ENCODE measurements at places on chromosomes 7 and 10.
A peak's percentile ranks its signal among the peaks of the same experiment; 100 is the strongest.

- no peak for DNase-seq
Measured at GRCh38 chr7:17706275-17706674, 234.0 kb downstream of the SNX13 start.

DNA sequence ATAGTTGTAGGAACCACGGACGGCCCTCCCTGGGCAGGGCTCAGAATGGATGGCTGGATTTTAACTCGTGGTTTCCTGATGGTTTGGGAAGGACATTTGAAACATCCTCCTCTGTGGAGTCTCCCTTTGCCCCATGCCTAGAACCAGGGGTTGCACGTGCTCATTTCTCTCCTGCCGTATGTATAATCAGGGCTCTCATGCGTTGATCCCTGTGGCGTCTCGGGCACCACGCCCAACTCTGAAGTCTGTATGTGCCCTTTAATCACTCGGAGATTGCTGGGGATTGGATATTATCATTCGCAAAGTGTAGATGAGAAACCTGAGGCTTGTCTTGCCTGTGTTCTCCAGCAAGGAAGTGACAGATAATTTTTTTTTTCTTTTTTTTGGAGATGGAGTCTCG, 257.1 kb downstream of the CAMK1D start:
- DNase-seq = peak; percentile 90

DNA sequence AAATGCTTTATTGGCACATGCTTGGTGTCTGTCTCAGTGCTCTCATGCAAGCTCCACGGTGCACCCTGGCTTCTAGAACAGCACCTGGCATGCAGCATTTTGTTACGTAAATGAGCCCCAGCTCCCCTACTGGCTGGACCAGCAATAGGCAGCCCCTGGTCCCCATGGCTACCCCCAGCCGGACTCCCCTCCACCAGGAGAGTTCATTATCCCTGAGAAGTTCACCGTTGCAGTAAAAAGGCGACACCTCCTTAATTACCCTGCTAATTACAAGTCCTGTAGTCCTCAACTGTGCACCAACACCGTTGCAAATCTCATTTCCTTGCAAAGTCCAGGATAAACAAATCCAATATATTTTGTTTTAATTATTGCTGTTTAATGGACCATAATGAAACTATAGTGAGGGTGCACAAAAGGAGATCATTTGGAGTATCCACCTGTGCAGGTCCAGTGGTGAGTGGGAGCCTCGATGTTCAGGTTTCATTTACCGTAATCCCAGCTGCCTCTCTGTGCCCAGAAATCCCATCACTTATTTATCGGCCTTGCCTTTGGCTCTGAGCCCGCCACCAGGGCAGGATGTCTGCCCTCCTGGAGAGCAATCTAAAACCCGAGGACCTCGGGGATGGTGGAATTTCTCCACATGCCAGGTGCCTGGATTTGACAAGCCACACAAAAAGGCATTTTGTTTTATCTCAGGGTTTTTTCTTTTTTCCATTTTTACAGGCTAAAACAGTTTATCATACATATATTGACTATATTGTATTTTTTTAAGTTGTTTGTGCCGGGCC, 12.8 kb upstream of the DRGX start:
- DNase-seq = peak; percentile 34

DNA sequence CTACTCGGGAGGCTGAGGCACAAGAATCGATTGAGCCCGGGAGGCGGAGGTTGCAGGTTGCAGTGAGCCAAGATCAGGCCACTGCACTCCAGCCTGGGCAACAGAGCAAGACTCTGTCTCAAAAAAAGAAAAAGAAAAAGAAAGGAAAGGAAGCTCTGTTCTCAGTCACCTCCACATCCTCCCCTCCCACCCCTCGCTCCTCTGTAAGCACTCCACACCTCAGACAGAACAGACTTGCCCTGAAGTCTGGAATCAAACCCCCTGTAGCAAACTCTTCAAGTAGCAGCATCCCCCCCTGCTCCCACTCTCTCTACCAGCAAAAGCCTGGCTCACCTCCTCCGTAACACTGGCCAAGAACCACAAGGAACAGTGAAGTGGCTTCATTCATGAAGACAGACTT, 66.7 kb downstream of the PARD3 start:
- no peak for DNase-seq

- DNase-seq = no peak
Measured at GRCh38 chr7:72924386-72924732, 536 bp upstream of the POM121 start.

- DNase-seq = no peak
Measured at GRCh38 chr7:138872576-138872975, 74.6 kb upstream of the ATP6V0A4 start.

DNA sequence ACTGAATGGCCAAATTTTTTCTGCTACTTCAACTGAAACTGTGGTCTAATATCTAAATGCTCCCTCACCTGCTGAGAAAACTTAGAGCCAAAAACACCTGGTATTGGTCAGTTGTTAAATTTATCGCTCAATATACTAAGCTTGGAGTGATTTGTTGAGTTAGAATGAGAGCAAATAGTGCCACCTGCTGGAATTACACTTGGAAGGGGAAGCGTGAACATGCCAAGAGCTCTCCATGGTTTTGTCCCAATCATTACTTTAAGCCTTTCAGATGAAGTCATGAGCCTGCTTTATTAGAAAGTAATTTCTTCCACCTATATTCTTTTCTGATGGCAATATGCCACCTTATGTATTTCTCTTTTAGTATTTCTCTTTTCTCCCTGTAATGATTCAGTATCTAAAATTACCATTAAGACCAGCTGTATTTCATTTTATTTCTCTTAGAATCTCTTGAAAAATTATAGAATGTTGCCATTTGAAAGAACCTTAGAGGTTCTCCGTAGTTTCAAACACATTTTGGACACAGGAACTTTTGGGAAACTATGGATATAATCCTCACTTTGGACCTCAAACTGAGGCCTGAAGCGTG, 447.8 kb upstream of the C7orf33 start:
- DNase-seq = peak; percentile 62

DNA sequence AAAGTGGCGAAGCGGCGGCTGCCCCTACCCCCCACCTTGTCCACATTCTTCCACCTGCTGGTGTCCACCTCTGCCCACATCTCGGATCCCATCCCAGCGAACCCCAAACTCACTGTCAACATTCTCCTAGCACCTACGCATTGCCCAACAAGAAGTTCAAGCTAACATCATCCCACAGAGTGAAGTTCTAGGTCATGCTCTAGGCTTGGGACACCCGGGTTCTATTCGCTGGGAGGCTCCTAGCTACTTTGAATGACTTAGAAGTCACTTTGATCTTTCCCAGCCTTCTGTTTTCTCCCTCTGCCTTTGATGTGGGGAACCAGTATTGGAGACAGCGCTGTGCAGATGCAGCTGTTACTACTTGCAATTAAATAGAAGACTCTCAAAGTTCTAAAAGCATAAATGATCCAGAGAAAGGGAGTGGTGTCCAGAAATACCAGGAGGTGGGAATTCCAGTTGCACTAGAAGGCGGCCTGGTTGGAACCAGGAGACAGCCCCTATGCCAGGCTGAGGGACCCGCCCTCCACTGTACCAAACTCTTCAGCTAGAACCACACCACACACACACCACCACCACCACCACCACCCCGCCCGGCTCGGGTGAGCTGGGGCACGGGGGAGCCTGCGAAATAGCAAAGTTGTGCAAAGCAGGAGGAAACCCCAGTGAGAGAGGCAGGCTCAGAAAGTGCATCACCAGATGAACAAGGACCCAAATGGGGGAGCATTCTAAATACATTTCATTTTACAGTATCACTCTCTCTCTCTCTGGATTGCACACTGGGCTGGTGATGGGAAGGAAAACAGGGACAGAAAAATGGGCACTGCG, 5.5 kb upstream of the VGF start:
- DNase-seq = no peak

- DNase-seq = no peak
Measured at GRCh38 chr7:132904209-132904608, 177.7 kb downstream of the CHCHD3 start.

GRCh38 chr7:92934096-92934495, 97.7 kb upstream of the CDK6 start:
- DNase-seq = no peak

- DNase-seq = no peak
Measured at GRCh38 chr10:32059472-32059871, 3.2 kb upstream of the KIF5B start.

DNA sequence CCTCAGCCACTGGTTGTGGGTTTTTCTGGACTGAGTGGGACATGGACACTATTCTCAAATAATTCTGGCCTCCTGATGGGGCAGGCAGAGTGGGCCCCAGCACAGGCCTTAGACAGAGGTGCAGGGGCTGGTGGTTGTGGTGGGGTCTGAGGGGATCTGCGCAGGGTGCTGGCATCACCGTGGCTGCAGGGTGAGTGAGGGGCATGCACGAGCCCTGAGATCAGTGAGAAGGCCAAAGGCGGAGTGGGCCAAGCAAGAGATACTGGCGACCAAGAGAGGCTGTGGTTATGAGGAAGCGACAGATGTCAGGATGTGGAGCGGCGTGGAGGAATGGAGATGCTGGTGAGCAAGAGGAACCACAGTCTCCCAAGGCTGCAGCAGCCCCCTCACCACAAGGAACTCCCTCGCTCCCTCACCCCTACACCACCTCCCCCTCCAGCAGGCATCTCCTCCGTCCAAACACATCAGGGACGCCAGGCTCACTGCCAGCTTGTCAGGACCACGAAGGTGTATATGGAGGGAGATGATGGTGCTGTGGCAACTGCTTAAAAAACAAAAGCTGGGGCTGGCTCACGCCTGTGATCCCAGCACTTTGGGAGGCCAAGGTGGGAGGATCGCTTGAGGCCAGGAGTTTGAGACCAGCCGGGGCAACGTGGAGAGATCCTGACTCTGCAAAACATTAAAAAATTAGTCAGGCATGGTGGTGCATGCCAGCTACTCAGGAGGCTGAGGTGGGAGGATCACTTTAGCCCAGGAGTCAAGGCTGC, 9.6 kb downstream of the PRF1 start:
- DNase-seq = no peak

DNA sequence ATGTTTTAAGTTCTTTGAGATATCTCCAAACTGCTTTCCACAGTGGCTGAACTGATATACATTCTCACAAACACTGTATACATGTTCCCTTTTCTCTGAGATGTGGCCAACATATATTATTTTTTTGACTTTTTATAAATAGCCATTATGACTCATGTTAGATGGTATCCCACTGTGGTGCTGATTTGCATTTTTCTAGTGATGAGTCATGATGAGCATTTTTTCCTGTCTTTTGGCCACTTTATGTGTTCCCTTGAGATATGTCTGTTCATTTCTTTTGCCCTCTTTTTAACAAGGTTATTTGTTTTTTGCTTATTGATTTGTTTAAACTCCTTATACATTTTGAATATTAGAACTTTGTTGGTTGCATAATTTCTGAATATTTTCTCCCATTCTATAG, 1055.1 kb downstream of the NXPH1 start:
- no peak for DNase-seq

DNA sequence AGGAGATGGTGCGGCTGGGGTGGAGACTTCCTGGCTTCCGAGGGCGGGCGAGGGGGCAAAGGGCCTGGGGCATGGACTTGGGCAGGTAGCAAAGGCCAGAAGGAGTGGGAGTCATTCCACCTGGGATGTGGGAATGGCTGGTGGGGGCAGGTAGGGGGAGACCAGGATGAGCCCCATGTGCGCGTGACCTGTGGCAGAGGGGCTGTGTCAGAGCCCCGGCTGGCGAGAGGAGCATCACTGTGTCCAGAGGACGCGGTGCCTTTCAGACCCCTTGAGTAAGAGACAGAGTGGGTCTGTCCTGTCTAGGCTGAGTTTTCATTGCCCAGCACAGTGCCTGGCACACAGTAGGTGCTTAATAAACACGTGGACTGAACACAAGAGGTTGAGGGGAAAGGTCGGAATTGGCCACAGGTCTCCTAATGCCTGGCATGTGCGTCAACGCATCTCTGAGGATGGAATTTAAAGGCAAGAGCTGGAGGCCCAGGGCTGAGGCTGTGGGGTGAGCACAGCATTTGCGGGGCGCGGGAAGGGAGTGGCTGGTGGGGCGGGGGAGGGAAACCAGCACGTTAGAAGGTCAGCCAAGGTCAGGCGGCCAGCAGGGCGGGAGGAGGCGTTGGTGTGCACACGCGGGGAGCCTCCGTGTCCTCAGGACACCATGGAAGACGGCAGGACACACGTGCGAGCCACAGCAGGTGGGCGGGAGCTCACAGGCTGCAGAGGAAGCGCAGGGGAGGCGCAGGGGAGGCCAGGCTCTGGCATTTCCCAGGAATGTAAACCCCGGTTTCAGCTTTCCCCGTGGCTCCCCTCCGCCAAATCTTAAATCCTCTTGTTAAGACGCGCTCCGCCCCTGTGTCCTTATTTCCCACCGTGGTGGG, 51.8 kb downstream of the CUX1 start:
- no peak for DNase-seq

DNA sequence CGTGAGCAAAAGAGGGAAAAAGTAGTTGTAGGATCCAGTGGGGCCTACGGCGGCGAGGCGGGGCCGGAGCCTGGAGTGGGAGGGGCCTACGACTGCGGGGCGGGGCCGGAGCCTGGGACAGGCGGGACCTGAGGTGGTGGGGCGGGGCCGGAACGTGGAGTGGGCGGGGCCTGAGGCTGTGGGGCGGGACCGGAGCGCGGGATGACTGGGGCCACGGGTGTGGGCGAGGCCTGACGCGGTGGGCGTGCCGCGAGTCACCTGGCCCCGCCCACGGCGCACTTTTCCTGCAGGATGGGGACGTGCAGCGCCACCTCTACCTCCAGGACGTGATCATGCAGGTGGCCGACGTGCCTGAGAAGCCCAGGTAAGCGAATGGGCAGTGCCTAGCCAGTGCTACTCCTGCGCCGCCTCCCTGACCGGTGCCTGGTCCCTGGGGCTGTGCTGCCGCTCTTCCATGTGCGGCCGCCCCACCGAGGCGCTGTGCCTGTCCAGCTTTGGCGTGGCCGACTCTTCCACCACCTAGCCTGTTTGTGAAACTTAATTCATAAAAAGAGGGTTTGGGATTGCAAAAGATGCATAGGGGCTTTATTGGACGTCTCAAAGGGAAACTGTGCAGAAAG, 496 bp downstream of the ZNF511 start:
- peak; percentile 88 for DNase-seq

DNA sequence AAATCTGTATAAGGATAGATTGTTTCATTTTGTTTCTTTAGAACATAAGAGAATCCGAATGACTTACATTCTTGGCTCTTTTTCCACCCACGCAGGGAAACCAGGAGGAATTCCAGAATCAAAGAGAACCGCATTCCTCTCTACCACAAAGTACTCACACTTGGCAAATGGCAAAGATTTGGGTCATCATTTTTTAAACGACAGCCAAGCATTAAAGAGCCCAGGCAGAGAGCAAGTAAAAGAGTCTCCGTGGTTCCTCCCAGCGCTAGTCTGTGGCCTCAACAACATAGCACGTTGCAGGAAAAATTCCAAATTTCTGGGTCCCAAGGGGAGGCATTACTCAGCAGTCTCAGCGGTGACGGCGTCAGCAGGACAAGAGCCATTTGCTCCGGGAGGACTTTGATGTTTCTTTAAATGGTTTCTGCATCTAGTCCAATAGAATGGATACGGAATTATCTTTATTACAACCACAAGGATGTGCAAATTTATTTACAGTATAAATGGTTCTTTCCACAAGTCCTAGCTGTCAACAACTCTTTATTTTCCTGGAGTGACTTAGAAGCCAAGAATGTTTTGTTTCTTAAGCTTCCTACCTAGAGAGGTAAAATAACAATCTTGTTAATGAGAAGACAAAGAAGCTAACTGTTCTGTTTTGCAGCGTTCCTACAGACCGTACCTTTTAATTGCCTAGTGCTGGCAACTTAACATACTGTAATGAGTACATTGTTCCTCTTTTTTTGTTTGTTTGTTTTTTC, 232.5 kb downstream of the SKIDA1 start:
- DNase-seq = no peak

GRCh38 chr10:31148951-31149350, 117.3 kb upstream of the ZNF438 start:
- DNase-seq = peak; percentile 77

Measured in NCI-H345 (cell line).